ENCODE measurements at places on chromosomes 13 and 19. TPM values are rescaled to one million over a fixed set of nuclear protein-coding genes. Genes with fewer than 3 reads are reported as not detected.

The CLEC17A gene
- not detected for total RNA-seq

The QPCTL gene
- 8.3 TPM for total RNA-seq

The S1PR2 gene
- total RNA-seq: 0.70 TPM

The NLRP7 gene
- not detected for total RNA-seq

The ZNF296 gene
- 0.51 TPM for total RNA-seq

GRCh38 chr13:113628291-113629270 lies 29.4 kb downstream of the ATP4B start:
- DNase-seq: peak; percentile 13

- no peak for DNase-seq
Measured at GRCh38 chr13:35600137-35600536, 123.6 kb upstream of the MAB21L1 start.

DNA sequence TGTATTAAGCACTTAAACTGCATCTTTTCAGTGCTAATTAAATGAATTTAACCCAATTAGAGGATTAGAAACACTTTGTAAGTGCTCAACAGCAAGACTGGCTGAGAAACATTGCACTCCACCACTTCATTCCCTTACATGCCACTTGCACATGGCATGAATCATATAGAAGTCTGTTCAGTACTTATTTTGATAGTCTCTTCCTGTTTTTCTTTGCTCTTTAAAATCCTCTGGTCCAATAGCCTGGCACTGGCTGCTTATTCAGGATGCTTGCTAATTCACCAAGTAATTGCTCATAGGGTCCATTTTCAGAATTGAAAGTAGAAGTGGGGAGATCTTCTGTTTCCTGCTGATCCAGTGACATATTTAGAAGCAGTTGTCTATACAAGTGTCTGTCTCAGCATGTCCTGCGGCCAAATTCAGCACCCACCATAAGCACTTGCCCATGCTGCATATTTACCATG lies 900.1 kb downstream of the PCDH9 start:
- DNase-seq: peak; percentile 13

DNA sequence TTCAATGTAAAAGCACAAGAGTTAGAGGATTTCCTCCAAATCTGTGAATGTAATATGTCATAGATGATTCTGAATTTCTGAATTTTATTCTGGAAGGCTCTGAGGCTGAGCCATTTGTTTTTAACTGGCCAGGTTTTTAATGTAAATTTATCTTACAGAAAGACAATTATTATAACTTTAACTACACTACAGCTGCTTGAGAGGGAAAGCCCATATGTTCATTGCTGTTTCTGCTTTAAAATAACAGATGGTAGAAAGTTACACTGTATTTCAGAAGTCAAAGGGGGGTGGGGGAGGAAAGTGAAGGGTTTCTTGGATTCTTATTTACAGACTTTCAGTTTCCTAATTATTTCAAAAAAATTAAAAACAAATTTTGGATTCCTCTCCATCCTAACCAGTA lies 62.8 kb downstream of the DNAJC15 start:
- DNase-seq: no peak

DNA sequence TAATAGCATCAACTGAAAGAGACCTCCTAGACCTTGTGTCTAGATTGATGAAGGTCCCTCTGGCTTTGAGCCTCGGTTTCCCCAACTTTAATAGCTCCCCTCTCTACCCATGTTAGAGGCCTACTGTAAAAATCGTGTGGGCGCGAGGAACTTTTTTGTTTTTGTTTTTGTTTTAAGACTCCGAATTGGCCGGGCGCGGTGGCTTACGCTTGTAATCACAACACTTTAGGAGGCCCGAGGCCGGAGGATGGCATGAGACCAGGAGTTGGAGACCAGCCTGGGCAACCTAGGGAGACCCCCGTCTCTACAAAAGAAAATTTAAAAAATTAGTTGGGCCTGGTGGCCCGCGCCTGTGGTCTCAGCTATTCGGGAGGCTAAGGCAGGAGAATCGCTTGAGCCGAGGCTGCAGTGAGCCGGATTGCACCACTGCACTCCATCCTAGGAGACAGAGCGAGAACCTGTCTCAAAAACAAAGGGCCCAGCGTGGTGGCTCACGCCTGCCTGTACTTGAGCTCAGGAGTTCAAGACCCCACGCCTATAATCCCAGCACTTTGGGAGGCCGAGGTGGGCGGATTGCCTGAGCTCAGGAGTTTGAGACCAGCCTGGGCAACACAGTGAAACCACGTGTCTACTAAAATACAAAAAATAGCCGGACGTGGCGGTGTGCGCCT lies 858 bp upstream of the PPP6R1 start:
- DNase-seq: no peak

DNA sequence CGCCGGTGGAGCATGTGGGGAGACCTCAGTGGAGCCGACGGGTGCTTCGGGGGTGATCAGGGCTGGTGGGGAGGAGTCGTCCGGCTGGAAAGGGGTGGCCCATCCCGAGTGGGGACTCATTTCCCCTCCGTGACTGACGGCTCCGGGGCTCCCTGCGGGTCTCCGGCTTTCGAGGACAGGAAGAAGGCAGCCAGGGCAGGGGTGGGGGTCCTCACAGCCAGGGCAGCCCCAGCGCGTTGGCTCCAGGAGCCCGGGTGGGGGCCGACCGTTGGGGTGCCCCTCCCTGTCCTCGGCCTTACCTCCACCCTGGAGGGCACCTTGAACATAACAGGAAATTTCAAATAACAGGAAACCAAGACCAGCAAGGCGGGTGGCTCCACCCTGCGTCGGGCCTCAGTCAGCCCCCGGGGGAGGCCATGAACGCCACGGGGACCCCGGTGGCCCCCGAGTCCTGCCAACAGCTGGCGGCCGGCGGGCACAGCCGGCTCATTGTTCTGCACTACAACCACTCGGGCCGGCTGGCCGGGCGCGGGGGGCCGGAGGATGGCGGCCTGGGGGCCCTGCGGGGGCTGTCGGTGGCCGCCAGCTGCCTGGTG lies at the start of gene S1PR4:
S1PR4 (plus strand) TSS at position 393 of the 596 bp plus-strand sequence; CDS start at position 417, 24 bp downstream.
- DNase-seq: no peak

- no peak for DNase-seq
Measured at GRCh38 chr19:54630782-54631181, 498 bp downstream of the LILRB1 start.

DNA sequence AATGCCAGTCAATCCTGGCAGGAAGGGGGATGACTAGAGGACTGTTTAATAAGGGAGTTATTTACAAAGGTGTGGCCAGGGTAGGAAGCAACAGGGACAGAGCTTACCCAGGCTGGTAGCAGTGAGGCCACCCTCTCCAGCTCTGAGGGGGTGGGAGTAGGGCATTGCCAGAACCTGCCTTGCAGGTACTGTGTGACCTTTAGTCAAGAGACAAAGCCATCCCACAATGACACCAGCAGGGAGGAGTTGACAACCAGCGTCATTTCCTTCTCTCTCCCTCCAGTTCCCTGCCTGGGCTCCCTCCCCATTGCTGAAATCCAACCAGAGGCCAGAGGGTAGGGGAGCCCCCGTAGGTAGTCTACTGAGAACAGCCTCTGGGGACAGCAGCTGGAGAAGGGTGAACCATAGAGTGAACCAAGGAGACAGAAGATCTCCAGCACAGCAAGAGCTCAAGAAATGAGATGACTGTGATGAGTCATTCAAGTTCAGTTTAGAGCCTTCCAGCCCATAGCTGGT lies 33.3 kb upstream of the SPATA13 start:
- no peak for DNase-seq

DNA sequence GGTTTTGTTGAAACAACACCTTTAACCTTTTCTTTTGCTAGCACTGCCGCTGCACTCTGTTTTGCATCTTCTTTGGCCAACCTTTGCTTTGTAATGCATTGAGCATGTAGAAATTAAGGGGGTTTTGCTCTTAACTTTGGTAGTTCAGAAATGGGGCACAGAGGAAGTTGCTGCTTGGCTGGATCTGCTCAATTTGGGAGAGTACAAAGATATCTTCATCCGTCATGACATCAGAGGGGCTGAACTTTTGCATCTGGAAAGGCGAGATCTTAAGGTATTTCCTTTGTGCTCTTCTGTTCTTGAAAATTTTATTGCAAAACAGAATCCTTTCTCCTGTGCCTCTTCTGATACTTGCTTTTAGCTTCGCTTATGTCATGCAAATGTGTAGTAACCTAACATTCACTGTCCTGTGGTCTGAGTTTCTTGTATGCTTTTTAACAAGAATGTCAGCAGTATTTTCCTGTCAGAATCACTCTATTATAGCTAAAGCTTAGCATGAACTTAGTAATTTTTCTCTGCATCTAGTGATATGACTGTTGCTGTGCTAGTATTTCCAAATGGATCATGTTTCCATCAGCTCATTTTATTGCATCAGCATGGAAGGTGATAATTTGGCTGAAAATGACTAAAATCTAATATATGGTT lies 50.7 kb upstream of the AKAP11 start:
- DNase-seq: no peak

DNA sequence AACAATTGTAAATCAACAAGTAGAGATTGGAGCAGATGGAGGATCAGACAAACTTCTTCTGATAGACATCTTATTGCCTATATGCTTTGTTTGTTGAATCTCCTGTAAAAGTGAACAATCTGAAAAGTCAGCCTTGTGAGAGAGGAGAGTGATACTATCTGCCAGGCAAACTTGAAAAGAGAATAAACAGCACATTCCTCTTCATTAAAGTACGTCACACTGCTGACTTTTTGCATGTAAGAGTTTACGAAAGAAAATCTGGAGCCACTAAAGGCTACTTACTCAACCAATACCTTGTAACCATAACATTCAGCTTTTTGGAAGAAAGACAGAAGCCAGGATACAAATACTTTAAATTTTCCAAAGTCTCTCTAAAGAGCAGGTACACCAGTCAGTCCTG lies 42.5 kb downstream of the EDNRB start:
- DNase-seq: no peak

DNA sequence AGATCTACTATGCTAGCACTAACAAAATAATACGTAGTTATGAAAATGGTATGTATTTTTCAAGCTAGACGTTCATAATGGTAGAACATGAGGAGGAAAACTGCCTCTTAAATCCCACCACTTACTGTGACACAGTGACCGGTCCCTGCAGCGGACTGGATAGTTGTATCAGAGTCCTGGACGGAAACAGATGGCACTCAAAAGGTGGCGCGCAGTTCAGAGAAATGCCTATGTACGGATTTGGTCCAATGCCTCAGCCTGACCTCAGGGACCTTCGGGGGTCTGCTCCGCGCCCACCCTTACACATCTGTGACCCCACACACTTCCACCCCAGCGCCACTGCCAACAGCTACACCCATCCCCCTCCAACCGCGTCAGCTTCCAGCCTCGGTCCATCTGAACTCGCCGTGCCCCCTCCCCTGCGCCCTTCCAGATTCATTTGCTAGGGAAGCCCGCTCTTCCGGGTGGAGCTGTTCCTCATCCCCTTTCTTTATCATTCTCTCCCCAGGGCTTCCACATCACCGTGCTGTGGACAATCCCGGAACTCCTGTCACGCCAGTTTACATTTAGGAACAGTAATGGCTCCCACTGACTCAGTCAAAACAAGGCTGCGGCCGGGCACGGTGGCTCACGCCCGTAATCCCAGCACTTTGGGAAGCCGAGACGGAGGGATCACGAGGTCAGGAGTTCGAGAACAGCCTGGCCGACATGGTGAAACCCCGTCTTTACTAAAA lies 792 bp upstream of the LENG8 start:
- DNase-seq: peak; percentile 75

GRCh38 chr13:109036078-109036780 lies 406.8 kb downstream of the MYO16 start:
- DNase-seq: no peak

- DNase-seq: no peak
Measured at GRCh38 chr13:43347877-43348276, 324.5 kb downstream of the DNAJC15 start.

DNA sequence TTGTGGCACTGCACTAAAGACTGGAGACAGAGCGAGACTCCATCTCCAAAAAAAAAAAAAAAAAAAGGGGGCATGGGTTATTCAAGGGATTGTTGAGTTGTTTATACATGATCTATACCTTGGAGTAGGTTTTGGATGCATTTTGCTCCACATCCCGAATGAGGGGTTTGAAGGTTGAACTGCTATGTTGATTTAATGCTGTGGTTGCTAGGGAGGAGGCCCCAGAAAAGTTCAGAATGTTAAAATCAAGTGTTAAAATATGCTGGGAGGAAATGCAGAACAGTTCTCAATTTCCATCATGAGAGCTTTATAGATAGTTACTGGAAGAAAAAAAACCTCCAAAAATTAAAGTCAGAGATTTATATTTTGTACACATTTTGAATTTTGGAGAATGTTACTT lies 116.5 kb downstream of the DNAJC15 start:
- DNase-seq: no peak

GRCh38 chr19:14467816-14468215 lies 7.3 kb downstream of the PTGER1 start:
- DNase-seq: no peak

DNA sequence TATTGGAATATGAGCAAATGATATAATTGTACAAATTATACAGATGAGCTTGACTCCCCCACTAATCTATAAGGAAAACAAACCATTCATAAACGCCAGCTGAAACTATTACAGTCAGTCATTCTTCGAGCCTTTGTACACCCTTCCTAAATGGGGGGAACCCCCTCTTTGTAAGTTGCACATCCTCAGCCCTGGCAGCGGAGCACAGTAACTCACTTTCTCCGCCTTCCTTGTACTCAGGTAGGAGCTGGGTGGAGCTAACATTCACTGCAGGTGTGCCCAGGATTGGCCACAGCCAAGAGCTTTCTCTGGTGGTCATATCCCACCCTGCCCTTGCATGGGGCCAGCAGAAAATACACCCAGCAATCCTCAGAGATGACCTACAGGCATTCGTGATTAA lies 28.6 kb downstream of the PIN1 start:
- no peak for DNase-seq

DNA sequence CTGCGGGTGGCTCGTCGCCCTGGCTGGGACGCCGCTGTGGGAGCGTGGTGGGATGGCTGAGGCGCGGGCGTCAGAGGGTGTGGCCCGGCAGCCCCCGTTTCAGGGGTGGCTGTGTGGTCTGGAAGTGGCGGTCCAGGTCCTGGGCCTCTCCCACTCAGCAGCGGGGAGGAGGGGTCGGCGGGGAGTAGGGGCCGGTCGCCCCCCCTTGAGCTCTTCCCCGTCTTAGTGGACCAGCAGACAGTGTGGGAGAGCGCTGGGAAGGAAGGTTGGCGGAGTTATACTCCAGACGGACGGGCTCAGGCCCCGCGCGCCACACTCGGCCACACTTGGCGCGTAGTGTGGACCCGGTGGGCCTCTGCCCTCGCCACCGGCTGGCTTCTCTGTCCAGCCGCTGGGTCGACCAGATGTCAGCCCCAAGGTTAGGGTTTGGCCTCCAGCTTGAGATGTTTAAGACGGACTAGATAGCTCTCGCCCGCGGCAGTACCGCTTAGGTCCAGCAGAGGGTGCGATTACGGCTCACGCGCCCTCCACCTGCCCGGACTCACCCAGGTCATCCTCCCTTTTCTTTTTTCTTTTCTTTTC lies 21.7 kb upstream of the ZNF429 start:
- peak; percentile 28 for DNase-seq
